ENCODE measurements at places on chromosomes 3 and 15.

DNA sequence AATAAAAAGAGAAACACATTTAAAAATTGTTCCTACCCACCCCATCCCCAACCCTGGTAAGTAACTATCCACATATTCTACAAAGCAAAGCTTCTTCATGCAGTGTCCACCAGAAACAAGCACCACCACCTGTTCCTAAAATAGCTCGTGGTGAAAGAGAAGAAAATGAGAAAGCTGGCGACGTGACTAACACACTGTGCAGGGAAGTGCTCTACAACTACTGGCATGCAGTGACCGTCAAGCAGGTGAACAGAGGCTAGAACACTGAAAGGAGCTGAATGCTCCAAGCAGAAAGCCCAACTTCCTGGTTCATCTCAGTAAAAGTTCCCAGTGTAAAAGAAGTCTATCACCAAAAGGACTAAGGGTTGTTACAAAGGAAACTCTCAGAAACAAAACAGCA is 80.7 kb downstream of the NR2E3 start:
- no peak for DNase-seq

DNA sequence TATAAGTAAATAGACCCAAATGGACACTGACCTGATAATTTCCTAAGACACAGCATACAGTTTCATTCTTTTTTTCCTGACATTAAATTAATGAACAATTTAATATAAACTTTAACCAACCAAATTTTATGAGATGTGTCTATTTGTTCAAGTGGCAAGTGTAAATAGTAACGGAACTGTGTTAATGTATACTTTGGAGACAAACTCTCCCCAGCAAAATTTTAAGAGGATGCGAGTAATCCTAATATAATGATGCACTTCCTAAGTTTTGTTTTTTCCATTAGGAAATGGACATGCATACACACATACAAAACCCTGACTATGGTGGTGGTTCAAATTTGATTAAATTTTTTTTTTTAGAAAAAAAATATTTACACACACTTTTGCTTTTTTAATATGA is 38.5 kb upstream of the MYH15 start:
- no peak for DNase-seq

- no peak for DNase-seq
Observed at GRCh38 chr3:111033470-111034050, 38.1 kb upstream of the NECTIN3 start.

DNA sequence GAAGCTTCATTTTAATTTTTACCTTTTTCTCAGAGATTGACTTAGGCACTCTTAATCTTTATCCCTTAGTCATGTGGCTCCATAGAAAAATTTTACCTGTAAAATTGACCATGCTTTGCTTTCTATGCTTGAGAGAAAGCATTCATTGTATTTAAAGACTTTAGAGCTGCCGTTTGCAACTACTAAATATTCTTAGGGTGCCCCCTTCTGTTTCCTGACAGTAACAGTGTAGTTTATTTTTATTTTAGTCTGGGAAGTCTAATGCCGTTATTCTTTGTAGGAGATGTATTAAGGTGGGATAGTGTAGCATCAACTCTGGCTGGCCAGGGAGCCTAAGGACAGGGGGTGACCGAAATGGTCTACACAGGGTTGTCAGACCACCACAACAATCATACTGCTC is 84.5 kb upstream of the SYNPR start:
- no peak for DNase-seq

DNA sequence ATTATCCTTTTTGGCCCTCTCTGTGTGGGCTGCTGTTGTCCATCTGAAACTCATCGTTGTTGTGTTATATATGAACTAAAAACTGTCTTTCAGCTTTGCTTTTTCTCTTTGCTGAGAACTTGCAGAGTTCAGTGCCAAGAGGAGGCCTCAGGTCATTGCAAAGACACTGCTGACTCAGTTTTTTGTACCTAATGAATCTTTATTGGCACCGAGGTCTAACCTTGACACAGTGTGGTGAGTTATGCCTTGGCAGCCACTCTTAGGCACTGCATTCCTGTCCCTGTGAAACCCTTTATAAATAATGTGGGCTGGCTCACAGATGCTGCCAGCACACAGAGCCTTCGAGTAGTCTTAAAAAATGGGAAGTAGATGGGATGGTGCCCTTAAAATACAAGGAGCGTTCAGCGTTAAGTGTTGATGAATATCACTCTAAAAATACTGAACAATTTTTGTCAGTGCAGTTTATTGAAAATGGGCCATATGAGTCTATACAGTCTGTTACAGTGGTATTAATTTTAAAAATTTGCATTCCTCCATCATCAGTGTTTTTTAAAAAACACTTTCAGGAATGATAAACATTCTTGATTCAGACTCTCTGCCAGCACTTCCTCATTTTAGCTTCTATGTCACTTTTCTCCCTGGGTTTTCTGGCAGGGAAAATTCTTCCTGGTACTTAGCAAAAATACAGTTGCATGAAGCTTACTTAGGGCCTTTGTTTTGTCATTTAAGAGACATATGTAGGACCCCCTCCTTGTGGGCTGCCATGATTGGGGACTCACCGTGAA is 234.1 kb downstream of the CACNA2D3 start:
- no peak for DNase-seq

All from C1 segment of cervical spinal cord (tissue), 14 donors.